ENCODE measurements at places on chromosomes 3 and 15. TPM values are rescaled to one million over a fixed set of nuclear protein-coding genes. Genes with fewer than 3 reads are reported as not detected.

The CMTM6 gene
- 123 TPM for total RNA-seq

DNA sequence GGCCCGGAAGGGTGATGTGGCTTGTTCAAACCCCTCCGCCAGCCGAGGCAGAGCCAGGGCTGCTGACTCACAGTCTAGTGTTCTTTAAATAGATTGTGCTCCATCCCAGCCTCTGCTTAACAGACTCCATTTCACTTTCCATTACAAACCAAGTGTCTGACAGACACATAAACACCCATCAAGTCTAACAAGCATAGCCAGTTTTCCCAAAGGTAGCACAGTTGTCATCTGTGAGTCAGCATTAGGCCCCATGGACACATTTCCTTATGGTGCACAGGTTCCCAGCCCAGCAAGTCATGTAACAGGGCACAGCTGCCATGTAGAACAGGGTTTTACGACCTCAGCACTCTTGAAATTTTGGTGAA is 109.9 kb upstream of the RAP2B start:
- DNase-seq, result no peak

The TTLL13 gene
- total RNA-seq, result not detected

- DNase-seq, result no peak
Observed at GRCh38 chr3:165946360-165946759, 109.1 kb upstream of the BCHE start.

- no peak for DNase-seq
Observed at GRCh38 chr15:98772895-98773294, 124.6 kb downstream of the IGF1R start.

DNA sequence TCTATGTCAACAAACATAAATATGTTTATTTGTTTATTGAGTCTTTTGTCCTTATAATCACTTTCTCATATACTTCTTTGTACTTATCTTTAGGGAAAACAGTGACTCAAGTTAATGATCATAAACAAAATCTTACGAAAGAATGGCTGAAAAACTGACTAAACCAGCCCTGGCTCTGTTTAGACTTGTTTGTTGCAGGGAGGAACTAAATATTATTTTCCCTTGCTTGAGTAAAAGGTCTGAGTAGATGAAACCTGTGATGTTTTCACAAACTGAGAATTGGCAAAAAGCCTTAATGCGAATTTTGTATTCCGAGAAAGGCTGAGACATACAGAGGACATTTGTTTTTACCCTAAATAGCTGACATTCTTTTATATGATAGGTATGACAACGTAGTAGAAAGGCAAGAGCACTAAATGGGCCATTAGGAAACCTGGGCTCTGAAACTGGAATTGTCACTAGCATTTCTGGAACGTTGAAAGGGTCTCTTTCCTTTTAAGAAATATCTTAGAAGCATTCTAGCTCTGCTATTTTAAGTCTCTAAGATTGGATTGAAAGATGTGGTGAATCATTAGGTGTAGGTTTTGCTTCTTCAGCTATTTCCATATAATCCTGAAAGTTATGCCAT is 18.2 kb upstream of the CLDN16 start:
- DNase-seq, result peak; percentile 48

DNA sequence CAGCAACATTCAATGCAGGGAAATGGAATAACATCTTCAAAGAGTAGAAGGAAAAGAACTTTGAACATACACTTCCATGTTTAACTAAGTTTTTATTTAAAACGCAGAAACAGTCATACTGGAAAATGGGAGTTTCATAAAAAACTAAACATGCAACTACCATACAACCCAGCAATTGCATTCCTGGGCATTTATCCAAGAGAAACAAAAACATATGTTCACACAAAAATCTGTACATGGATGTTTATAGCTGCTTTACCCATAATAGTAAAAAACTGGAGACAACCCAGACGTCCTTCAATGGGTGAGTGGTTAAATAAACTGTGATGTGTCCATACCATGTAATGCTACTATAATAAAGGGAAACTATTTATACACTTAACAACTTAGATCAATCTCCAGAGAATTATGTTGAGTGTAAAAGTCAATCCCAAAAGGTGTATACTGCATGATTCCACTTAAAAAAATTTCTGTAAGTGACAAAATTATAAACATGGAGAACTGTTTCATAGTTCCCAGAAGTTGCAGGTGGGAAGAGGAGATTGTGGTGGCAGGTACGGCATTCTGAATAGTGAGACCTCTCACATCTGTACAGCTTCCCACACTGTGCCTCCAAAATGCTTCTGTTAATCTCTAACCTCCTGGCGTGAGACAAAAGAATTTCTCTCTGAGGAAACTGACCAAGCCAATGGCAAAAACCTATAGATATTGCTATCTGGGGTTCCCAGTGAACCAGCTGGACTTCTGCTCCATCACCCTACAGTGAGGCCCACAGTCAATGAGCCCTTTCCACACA is 23.1 kb downstream of the ISG20 start:
- no peak for DNase-seq

DNA sequence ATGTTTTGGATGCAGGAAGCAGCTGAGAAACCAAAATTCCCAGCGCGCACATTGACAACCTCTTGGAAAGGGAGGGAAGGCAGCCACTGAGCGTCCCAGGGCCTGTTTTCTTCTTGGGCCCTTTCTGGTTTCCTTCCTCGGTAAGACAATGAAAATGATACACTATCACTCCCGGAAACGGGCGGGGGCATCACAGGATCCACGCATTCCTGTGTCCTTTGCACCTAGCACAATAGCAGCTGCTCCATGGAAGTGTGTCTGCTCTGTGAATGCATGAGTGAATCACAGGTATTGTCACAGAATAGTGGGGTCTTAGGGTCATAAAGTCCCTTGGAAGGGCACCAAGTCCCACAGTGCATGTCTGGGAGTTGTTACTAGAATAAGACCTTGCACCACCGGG is 6.3 kb upstream of the ITPKA start:
- no peak for DNase-seq
